ENCODE measurements at places on chromosomes 2 and 18. TPM values are rescaled to one million over a fixed set of nuclear protein-coding genes. Genes with fewer than 3 reads are reported as not detected.

The CRYBA2 gene
- not detected for total RNA-seq

DNA sequence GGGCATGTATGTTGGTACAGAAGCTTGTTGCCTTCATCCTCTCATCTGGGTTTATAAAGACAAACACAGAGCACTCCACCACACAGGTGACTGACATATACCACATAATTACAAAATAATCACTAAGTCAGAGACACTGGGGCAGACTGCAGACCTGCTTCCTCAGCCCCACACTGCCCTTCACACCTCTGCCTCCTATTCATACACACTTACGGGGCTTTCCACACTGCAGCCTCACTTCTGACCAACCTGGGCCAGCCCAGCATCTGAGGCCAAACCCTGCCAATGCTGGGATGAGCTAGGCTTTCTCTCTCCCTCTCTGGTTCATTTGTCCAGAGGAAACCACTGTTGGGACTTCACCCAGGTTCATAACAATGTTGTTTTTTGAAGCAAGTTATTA is 4.5 kb downstream of the EMX1 start:
- DNase-seq: no peak

- DNase-seq: no peak
Measured at GRCh38 chr2:40957508-40957907, 505.6 kb upstream of the SLC8A1 start.

- DNase-seq: no peak
Measured at GRCh38 chr18:59087391-59087790, 52.3 kb upstream of the SEC11C start.

DNA sequence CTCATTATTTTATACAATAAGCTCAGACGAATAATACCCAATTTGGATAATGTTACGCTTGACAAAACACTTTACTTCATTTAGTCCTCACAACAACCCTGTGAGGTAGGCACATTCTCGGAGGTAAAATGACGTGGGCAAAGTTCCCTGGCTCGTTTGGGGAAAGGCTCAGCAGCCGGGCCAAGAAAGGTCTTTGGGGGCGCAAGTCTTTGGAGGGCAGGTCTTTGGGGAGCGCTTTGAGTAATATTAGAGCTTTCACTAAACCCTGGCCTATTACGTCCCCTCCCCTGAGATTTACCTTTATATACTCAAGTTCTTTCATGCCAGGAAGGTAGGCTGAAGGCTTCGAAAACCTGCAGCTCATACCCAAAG is 427 bp downstream of the RBKS start:
- DNase-seq: no peak

DNA sequence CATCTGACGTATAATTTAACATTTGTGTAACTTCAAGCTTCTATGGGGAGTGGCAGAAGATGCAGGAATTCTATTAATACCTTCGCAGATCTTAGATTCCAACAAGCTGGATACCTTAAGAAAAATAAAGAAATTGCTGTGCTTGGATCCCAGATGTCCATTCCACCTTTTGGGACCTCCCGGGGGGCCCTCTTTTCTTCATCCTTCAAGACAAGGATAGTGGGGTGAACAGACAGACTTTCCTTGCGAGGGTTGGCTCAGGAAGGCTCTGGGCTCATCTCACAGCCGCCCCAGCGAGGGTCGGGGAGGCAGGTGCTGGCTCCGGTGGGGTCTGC is 509 bp upstream of the RNF144A start:
- DNase-seq: no peak
